ENCODE measurements at places on chromosomes 3 and 15. TPM values are rescaled to one million over a fixed set of nuclear protein-coding genes. Genes with fewer than 3 reads are reported as not detected.

The ZBTB20 gene
- 6.3 TPM for total RNA-seq

The HMCES gene
- total RNA-seq, result 45.7 TPM

The DYNLT2B gene
- 24.0 TPM for total RNA-seq

The SAMD7 gene
- total RNA-seq, result not detected

- H3K27ac ChIP-seq, result no peak overlapping the region
- no peak overlapping the region for H3K4me3 ChIP-seq
- H3K27me3 ChIP-seq, result no peaks in the 10 kb centered on the region
- no peaks in the 10 kb centered on the region for H3K36me3 ChIP-seq
- no peaks in the 10 kb centered on the region for H3K4me1 ChIP-seq
These were observed 406.7 kb upstream of the NR2F2 start for GRCh38 chr15:95923792-95924191.

DNA sequence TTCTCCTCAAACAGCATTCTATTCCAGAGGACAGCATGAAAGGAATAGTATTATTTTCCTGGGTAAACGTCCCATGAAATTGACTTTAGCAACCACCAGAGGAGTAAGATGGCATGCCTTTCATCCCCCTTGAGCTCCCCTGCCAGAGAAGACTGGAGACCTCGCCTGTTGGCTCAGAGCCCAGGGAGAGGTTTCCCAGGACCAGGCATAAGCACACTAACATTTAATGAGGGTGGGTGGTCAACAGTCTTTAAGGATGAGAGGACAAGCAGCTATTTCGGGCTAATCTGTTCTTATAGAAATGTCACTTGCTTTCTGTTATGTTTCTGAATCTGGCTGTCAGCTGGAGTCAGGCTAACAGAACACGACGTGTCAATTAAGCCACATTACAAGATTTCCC is 390.5 kb downstream of the GABRG3 start:
- no peak overlapping the region for H3K27ac ChIP-seq
- no peaks in the 10 kb centered on the region for H3K36me3 ChIP-seq
- no peaks in the 10 kb centered on the region for H3K4me1 ChIP-seq
- H3K27me3 ChIP-seq, result no peaks in the 10 kb centered on the region
- H3K4me3 ChIP-seq, result no peak overlapping the region

DNA sequence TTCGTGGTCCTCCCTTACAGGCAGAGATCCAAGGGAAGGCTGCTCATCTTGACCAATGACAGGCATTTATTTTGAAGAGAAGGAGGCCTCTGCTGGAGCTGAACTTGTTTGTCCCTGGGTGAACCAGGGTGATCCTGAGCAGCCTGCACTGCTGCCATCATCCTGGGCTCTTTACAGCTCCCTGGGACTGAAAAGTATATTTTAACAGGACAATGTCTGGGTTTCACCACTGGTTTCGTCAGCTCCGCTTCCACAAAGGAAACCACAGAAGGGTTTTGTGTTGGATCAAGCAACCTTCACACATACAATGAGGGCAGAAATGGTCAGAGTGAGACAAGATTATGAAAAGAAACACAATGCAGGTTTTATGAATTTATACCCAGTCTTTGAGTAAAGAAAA is 400.7 kb upstream of the TPM1 start:
- peaks cover 10% of the 10 kb centered on the region for H3K27me3 ChIP-seq
- no peak for DNase-seq
- H3K36me3 ChIP-seq, result no peaks in the 10 kb centered on the region
- H3K27ac ChIP-seq, result no peak overlapping the region

GRCh38 chr3:23756206-23756840 is 49.4 kb upstream of the UBE2E1 start:
- no peak overlapping the region for H3K4me3 ChIP-seq
- no peak for DNase-seq
- H3K27ac ChIP-seq, result no peak overlapping the region
- H3K27me3 ChIP-seq, result peaks cover 14% of the 10 kb centered on the region
- no peaks in the 10 kb centered on the region for H3K36me3 ChIP-seq

Measured in activated CD4-positive, alpha-beta memory T cell treated with anti-CD3 and anti-CD28 coated beads, Interleukin-2, amount 10 ng/mL, durations not matched to agents 7 days and 5 days (primary cell).